ENCODE measurements at places on chromosomes 11 and 22. TPM values are rescaled to one million over a fixed set of nuclear protein-coding genes. Genes with fewer than 3 reads are reported as not detected.

The SLC16A8 gene
- total RNA-seq, result not detected

The NLRP14 gene
- total RNA-seq, result not detected

DNA sequence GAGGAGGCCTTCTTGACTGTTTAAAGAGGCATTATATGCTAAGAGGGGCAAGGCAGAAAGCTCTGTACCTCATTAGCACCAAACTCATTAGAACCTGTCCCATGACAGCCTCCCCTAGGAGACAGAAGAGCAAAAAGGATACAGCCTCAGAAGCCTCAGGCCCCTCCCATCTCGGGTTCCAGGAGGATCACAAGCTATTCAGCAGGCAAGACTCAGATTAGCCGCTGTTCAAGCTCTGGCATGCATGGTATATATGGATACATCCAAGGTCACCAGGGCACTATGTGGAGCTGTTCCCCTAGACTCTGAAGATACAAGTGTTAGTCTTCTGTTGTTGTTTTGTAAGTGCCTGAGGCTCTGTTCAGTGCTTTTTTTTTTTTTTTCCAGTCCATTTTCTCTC, 32.1 kb downstream of the ATXN10 start:
- DNase-seq, result no peak

DNA sequence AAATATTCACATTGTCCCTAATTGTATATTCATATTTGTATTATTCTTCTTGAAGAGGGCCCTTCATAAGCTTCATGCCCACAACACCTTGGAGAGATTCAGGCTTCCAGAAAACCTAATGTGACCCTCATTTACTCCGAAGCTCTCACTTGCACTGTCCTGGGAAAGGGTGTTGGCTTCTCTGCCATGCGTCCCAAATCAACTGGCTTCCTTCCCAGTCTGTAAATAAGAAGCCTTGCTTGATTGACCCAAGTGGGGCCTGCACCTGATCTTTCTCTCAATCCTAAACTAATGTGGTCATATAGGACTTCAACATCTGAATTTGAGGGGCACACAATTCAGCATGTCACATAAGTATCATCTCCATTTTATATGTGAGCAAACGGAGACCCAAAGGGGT, 40.5 kb upstream of the ZBTB16 start:
- no peak for DNase-seq
